Effector memory CD4-positive, alpha-beta T cell (primary cell): ENCODE measurements at places on chromosomes 4 and X.

DNA sequence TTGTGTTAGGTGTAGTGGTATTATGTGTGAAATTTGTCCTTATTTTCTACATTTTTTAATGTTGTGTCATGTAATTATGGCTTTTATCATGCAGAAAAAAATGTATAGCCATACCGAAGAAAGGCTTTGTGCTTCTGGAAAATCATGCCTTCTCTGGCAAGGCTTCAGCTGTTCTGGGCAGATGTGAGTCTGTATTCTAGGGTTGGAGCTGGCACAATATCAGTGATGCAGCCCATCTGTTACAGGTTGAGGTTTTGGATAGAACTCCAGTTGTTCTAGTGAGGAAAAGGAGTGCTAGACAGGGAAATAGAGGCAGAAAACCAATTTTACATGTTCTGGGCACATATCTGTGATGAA lies 44.8 kb upstream of the PRSS12 start:
- no peak for DNase-seq

- no peak for DNase-seq
These were observed 8.4 kb downstream of the TNMD start for GRCh38 chrX:100593126-100593525.

GRCh38 chr4:70133473-70133872 lies 20.6 kb upstream of the PRR27 start:
- no peak for DNase-seq

DNA sequence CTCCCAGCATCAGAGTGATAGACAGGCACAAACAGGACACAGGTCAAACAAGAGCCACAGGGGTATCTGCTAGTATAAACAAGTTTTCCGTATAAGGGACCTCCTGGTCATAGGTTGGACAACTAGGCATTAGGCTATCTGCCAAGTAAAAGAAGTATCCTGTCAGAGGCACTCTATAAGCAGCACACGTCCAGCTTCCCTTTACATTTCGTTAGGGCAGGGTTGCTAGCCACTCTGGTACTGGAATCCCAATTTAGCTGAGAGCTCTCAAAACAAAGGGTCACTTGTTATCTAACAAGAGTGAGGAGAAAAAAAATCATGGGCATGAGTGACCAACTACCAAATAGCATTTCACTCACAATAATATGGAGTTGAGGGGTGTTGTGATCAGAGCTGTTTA lies 780.7 kb upstream of the DIAPH2 start:
- DNase-seq: no peak

DNA sequence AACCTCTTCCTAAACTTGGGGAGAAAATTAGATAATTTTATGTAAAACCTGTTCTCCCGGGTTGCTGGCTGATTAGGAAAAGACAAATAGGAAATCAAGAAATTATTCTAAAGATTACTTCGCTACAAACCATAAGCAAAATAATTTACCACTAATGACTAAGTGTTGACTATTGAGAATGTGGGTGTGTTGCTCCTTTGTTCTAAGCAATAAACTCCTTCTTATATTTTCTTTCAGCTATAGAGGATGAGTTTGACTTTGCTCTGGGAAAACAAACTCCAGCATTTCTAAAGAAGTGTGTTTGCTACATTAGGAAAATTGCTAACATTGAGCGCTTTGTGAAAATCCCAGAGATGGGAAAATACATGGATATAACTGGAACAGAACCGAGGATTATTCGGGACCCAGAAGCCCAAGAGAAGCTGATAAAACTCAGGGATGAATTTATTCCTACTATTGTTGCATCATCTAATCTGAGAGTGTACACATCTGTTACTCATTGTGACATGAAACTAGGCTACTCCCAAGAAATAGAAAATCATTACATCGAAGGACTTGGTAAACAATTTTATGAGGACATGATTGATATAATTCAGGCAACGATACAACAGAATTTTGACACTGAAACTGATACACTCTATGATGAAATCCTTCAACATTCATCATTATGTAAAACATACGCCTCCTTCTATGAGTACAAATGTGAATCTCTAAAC lies 194.2 kb downstream of the NWD2 start:
- no peak for DNase-seq

GRCh38 chrX:115284877-115285276 lies 4.6 kb upstream of the LUZP4 start:
- DNase-seq: no peak

- no peak for DNase-seq
These were observed 86.1 kb downstream of the USP46 start for GRCh38 chr4:52572936-52573485.

GRCh38 chr4:11328401-11328800 lies 100.3 kb downstream of the HS3ST1 start:
- no peak for DNase-seq

DNA sequence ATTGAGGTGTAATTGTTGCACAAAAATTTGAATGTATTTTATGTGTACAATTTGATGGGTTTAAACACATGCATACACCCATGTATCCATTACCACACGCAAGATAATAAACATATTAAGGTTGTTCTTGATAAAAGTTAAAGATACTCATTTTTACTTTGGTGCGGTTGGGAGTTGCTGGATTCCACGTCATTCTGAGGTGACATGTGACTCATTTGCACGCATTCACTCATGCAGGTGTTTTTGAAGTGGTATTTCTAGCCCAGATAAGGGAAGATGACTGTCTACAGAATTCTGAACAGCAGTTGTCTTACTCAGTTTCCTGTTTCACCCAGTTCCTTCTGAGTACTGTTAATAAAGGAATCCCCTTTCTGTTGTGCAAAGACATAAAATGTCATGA lies 142.0 kb downstream of the RTL3 start:
- peak; percentile 60 for DNase-seq

- no peak for DNase-seq
These were observed 137.4 kb downstream of the DKK2 start for GRCh38 chr4:106898621-106899230.

DNA sequence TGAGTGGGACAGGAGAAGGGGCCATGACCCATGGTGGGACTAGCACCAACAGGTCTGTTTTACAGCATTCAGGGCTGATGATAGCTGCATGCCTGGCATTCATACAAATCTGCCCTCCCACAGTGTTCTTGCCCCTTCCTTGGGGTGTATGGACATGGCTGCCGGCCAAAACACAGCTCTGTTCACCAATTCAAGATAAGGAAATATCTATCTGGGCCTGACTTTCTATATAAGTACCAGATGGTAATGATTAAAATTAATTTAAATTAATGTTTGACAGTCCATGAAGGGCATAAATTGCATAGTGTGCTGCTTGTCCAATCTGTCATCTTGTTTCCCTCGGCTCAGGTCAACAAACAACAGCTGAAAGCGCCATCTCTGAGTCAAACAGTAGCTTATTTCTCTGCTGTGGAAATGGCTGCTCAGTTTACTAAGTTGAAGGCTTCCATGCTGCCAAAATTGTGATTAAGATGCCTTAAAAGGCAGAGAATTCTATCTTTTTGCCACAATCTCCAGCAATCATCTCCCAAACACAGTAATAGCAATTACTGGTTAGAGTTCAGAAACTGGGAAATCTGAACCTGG lies 67.0 kb upstream of the TSPAN7 start:
- DNase-seq: no peak

DNA sequence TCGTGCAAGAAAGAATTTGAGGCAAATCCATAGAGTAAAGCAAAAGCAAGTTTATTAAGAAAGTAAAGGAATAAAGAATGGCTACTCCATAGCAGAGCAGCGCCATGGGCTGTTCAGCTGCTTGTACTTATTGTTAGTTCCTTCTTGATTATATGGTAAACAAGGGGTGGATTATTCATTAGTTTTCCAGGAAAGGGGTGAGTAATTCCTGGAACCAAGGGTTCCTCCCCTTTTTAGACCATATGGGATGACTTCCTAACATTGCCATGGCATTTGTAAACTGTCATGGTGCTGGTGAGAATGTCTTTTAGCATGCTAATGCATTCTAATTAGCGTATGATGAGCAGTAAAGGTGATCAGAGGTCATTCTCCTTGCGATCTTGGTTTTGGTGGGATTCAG lies 23.5 kb upstream of the CEP135 start:
- DNase-seq: no peak

- DNase-seq: no peak
These were observed 18.6 kb upstream of the RAP1GDS1 start for GRCh38 chr4:98242538-98242937.

DNA sequence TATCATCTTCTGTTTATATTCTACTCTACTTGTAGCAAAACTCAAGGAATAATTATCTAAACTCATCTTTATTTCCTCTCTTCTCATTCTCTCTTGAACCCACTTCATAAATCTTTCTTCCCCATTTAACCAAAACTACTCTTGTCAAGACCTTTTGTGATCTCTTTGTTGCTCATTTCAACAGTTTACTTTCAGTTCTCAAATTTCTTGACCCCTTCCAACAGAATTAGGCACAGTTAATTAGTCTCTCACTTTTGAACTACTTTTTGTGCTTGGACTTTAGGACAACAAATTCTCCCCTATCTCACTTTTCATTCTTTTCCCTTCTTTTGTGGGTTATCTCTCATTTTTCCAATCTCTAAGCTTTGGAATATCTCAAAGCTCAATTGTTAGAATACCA lies 27.4 kb upstream of the CAMK2D start:
- no peak for DNase-seq

- DNase-seq: no peak
These were observed 29.4 kb downstream of the DTHD1 start for GRCh38 chr4:36310793-36311192.

DNA sequence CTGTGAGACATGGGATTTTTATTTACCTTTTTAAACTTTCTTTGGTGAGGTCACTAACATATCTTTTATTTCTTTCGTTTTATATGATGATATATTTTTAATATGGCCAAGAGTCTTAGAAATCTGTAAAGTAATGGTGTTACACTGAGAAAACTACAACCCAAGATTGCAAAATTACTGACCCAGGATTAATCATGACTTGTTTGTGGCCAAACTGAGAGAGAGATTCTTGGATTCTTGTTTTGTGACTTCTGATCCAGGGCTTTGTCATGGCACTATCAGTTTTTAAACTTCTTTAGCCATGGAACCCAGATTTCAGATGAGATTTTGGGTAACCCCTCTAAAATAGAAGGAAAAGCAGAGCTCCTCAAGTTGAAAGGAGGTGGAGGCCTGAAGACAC lies 42.0 kb downstream of the SGMS2 start:
- no peak for DNase-seq

GRCh38 chrX:124594017-124594651 lies 247.8 kb downstream of the SH2D1A start:
- DNase-seq: no peak

- DNase-seq: no peak
These were observed 346.2 kb downstream of the ARHGAP10 start for GRCh38 chr4:148078061-148078460.

DNA sequence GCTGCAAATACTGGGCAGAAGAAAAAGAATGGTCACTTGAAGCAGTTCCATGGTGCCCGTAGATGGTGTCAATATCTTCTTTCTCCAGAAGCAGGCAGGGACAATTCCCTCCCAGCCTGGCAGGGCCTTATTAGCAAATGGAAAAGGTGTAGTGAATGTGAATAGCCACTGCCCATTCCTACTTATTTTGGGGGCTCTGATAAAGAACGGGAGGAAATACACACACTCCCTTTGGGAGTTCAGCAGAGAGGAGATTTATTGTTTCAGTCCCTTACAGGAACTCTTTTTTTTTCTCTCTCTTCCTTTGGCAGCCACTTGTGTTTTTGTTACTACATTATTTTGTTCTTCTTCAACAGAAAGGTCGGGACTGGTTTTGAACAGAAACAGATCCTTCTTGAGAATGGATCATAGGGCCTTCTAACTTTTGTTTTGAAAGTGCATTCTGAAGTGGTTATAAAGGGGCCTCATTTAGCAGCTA lies at the start of gene EMCN:
EMCN (minus strand) TSS at position 159 of the 478 bp plus-strand sequence; CDS start at position 51, 108 bp downstream.
- no peak for DNase-seq

- no peak for DNase-seq
These were observed 78.2 kb downstream of the BEND4 start for GRCh38 chr4:42074294-42074693.

DNA sequence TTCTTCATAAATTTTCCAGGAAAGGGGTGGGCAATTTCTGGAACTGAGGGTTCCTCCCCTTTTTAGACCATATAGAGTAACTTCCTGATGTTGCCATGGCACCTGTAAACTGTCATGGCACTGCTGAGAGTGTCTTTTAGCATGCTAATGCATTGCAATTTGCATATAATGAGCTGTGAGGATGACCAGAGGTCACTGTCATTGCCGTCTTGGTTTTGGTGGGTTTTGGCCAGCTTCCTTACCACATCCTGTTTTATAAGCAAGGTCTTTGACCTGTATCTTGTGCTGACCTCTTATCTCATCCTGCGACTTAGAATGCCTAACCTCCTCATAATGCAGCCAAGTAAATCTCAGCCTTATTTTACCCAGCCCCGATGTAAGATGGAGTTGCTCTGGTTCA lies 577.8 kb downstream of the NLGN4X start:
- no peak for DNase-seq

DNA sequence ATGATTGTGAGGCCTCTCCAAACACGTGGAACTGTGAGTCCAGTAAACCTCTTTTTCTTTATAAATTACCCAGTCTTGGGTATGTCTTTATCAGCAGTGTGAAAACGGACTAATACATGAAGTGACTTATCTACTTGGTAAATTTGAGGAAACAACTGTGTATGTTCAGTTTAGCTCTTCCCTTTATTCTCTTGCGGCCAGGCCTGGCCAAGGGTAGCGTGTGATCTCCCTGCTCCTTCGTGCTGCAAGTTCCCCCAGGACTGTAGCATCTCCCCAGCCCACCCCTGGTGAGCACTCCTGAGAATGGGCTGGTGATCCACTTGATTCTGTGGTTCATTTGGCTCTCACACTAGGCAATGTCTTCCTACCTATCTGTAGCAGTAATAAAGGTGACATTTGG lies 53.2 kb upstream of the CHRNA9 start:
- DNase-seq: no peak

DNA sequence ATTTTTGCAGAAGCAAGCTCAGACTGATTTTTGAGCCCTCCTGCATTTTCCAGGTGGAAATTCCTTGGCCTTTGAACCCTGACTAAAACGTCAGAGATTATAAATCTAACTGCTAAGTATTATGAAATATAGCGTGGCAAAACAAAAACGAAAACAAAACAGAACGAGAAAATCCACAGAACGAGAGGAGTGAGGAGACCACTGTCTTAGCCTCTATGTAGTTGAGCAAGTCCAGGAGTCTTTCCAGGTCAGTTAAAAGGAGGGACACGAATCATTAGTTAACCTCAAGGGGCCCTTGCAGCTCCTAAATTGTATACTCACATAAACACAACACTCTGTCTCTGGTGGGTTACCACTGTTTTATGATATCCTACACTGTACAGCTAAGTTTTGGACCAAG lies 80.2 kb downstream of the SYNPO2 start:
- no peak for DNase-seq
